ENCODE measurements at places on chromosomes 7 and 10. TPM values are rescaled to one million over a fixed set of nuclear protein-coding genes. Genes with fewer than 3 reads are reported as not detected.

DNA sequence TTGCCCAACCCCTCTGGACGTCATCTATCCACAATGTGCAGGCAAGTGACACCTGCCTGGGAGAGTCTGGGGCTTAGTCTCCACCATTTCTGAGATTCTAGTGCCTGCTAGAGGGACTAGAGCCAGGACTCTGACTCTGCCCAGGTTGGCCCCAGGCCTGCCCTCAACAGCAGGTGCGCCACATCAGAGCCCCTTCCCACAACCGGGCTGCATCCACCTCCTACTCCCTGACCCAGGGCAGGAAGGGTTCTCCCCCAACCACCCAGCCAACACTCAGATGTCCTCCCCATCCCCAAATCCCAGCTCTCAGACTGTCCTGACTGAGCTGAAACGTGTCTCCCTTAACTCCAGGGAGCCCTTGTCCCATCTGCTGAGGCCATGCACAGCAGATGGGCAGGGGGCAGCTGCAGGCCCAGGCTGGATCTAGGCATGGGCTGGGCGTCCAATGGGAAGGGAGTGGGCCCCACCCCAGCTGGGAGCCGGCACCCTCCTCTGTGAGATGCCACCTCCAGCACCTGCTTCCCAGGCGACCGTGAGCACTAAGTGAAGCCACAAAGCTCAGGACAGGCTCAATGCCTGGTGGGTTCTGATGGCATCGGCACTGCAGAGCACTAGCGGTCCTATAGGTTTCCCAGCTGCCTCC lies 49.2 kb downstream of the RASGEF1A start:
- no peak overlapping the region for H3K4me3 ChIP-seq
- DNase-seq = no peak
- peaks cover 8% of the 10 kb centered on the region for H3K4me1 ChIP-seq
- no peak overlapping the region for H3K27ac ChIP-seq

DNA sequence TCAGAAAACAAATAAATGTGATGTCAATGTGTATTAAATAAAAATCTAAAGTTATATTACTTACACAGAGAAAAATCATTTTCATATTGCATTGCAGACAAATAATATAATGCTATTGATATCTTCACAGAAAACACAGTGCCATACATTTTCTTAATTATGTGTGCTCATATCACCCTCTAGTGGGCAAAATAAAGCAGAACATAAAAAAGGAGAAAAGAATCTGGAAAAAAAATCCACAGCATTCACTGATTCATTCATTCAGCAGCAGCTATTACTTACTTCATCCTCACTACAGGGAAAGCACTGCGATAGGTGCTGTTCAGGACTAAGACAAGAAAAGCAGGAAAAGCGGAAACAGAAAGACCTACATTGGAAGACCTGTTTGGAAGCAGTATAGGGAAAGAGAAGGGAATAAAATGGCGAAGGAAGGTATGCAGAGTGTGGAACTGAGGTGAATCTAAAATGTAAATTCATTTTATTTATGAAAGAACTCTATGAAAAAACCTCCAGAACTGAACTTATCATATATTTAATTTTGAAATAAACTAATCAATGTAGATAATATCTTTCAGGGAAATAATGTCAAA lies 73.2 kb downstream of the POT1 start:
- no peak for DNase-seq
- no peaks in the 10 kb centered on the region for H3K27me3 ChIP-seq
- H3K4me1 ChIP-seq = no peaks in the 10 kb centered on the region
- H3K27ac ChIP-seq = no peak overlapping the region

GRCh38 chr7:26948617-26949118 lies 84.3 kb upstream of the SKAP2 start:
- H3K36me3 ChIP-seq = no peaks in the 10 kb centered on the region
- H3K27ac ChIP-seq = no peak overlapping the region
- H3K27me3 ChIP-seq = peaks cover 35% of the 10 kb centered on the region
- no peak for DNase-seq

DNA sequence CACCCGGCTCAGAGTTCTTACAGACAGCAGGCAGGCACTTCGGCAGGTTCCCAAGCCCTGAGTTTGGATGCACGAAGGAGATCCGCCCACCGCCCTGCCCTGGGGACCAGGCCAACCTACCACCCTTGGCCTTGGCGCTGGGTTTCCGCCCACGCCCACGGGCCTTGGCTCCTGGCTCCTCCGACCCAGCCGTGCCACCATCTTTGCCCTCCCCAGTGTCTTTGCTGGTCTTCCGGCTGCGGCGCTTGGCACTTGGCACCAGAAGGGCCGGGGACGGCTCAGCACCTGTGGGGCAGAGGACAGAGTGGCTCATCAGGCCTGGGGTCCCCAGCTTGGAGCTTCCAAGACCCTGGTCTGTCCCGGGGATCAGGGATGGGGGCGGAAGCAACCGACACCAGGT lies 32.1 kb downstream of the SLC29A4 start:
- peaks cover 41% of the 10 kb centered on the region for H3K36me3 ChIP-seq
- DNase-seq = no peak
- H3K27me3 ChIP-seq = no peaks in the 10 kb centered on the region
- H3K27ac ChIP-seq = no peak overlapping the region
- no peaks in the 10 kb centered on the region for H3K4me1 ChIP-seq

- DNase-seq = peak; percentile 52
- no peaks in the 10 kb centered on the region for H3K36me3 ChIP-seq
- H3K27ac ChIP-seq = no peak overlapping the region
- no peaks in the 10 kb centered on the region for H3K27me3 ChIP-seq
- H3K4me3 ChIP-seq = no peak overlapping the region
- H3K4me1 ChIP-seq = peaks cover 3% of the 10 kb centered on the region
Measured at GRCh38 chr10:72834183-72834825, 59.2 kb upstream of the OIT3 start.

DNA sequence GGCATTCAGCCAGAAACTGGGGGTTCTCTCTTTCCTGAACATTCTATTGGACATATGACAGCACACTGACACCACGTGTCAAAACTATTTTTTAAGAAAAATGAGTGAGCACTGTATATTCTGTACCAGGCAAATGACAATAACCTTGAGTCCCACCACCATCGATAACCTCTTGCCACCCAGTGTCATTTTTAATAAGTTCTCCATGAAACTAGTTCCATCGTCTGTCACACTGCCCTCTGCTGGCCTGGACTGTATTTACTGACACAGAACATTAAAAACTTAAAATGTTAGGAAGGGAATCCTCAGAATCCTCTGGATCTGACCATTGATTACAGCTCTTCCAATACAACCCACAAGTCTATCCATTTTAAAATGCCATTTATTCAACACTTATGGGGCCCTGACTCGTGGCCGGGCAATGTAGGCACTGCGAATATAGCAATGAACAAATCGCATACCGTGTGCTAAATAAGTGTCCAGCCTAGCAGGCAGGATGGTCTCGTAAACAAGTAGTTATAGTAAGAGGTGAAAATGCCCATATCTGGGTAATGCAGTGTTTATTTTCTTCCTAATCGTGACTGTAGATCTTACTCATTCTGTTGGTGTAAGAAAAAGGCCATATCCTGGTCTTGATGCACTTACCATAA lies 35.9 kb upstream of the CACNB2 start:
- H3K4me3 ChIP-seq = no peak overlapping the region
- peak; percentile 45 for DNase-seq
- no peaks in the 10 kb centered on the region for H3K4me1 ChIP-seq
- no peaks in the 10 kb centered on the region for H3K27me3 ChIP-seq

GRCh38 chr10:120521880-120522279 lies 64.9 kb downstream of the PLPP4 start:
- no peak overlapping the region for H3K4me3 ChIP-seq
- H3K4me1 ChIP-seq = no peaks in the 10 kb centered on the region
- DNase-seq = no peak
- H3K27ac ChIP-seq = no peak overlapping the region
- no peaks in the 10 kb centered on the region for H3K27me3 ChIP-seq

- no peaks in the 10 kb centered on the region for H3K36me3 ChIP-seq
- no peak overlapping the region for H3K4me3 ChIP-seq
- no peak for DNase-seq
- no peak overlapping the region for H3K27ac ChIP-seq
- no peaks in the 10 kb centered on the region for H3K27me3 ChIP-seq
Measured at GRCh38 chr10:36759141-36759805, 366.1 kb upstream of the ANKRD30A start.

- H3K27ac ChIP-seq = peak overlapping the region; percentile 91
- H3K36me3 ChIP-seq = peaks cover 4% of the 10 kb centered on the region
- peaks cover 28% of the 10 kb centered on the region for H3K4me1 ChIP-seq
- peak overlapping the region; percentile 92 for H3K4me3 ChIP-seq
- no peaks in the 10 kb centered on the region for H3K27me3 ChIP-seq
- DNase-seq = no peak
Measured at GRCh38 chr10:124918191-124918830, 23.6 kb upstream of the ZRANB1 start.

GRCh38 chr10:94103801-94104221 lies 110.1 kb downstream of the PLCE1 start:
- no peak overlapping the region for H3K4me3 ChIP-seq
- no peaks in the 10 kb centered on the region for H3K36me3 ChIP-seq
- DNase-seq = no peak
- H3K4me1 ChIP-seq = peaks cover 4% of the 10 kb centered on the region
- H3K27ac ChIP-seq = no peak overlapping the region

- peaks cover 14% of the 10 kb centered on the region for H3K27me3 ChIP-seq
- no peak within 1 kb of the TSS for H3K4me3 ChIP-seq
- H3K36me3 ChIP-seq = no peaks in the 10 kb centered on the region
- H3K4me1 ChIP-seq = peaks cover 9% of the 10 kb centered on the region
Measured at GRCh38 chr7:37683246-37684120, at the start of gene GPR141. Gene GPR141, plus strand, starts transcription at chr7:37683766. Its CDS starts 56,628 bp downstream, at chr7:37740394.

- H3K27ac ChIP-seq = no peak overlapping the region
- no peaks in the 10 kb centered on the region for H3K27me3 ChIP-seq
- no peak overlapping the region for H3K4me3 ChIP-seq
- H3K36me3 ChIP-seq = no peaks in the 10 kb centered on the region
- no peak for DNase-seq
Measured at GRCh38 chr7:20895563-20895962, 108.9 kb upstream of the SP8 start.

GRCh38 chr10:23060918-23061317 lies 34.5 kb upstream of the MSRB2 start:
- no peak overlapping the region for H3K4me3 ChIP-seq
- DNase-seq = no peak
- no peaks in the 10 kb centered on the region for H3K36me3 ChIP-seq
- no peak overlapping the region for H3K27ac ChIP-seq

DNA sequence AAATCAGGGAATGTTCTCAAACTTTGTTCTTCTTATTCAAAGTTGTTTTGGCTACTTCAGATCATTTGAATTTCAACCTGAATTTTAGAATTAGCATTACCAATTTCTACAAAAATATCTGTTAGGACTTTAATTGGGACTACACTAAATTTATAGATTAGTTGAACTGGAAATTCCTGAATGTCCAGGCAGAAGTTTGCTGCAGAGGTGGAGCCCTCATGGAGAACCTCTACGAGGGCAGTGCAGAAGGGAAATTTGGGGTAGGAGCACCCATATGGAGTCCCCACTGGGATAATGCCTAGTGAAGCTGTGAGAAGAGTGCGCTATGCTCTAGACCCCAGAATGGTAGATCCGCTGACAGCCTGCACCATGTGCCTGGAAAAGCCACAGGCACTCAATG lies 22.8 kb upstream of the AGMO start:
- no peaks in the 10 kb centered on the region for H3K27me3 ChIP-seq
- H3K36me3 ChIP-seq = no peaks in the 10 kb centered on the region
- no peak overlapping the region for H3K27ac ChIP-seq
- no peak overlapping the region for H3K4me3 ChIP-seq
- DNase-seq = no peak

GRCh38 chr7:123864966-123865365 lies 20.0 kb downstream of the HYAL4 start:
- no peak overlapping the region for H3K27ac ChIP-seq
- H3K36me3 ChIP-seq = no peaks in the 10 kb centered on the region
- H3K4me1 ChIP-seq = no peaks in the 10 kb centered on the region
- peaks cover 4% of the 10 kb centered on the region for H3K27me3 ChIP-seq
- DNase-seq = no peak
- H3K4me3 ChIP-seq = no peak overlapping the region

- H3K36me3 ChIP-seq = no peaks in the 10 kb centered on the region
- no peaks in the 10 kb centered on the region for H3K4me1 ChIP-seq
- no peaks in the 10 kb centered on the region for H3K27me3 ChIP-seq
- no peak for DNase-seq
- H3K27ac ChIP-seq = no peak overlapping the region
Measured at GRCh38 chr7:91047636-91048035, 216.6 kb upstream of the FZD1 start.

- H3K36me3 ChIP-seq = peaks cover 2% of the 10 kb centered on the region
- peaks cover 13% of the 10 kb centered on the region for H3K4me1 ChIP-seq
- H3K27ac ChIP-seq = no peak overlapping the region
Measured at GRCh38 chr7:96310110-96310509, 11.8 kb downstream of the SLC25A13 start.

LIPM gene
- total RNA-seq = not detected

PALS2 gene
- 17.4 TPM for total RNA-seq

SPDYE1 gene
- not detected for total RNA-seq

ERVW-1 gene
- total RNA-seq = not detected

GIMAP8 gene
- 9.9 TPM for total RNA-seq

GPR146 gene
- 0.40 TPM for total RNA-seq

LDB1 gene
- 84.3 TPM for total RNA-seq

VIPR2 gene
- total RNA-seq = 0.05 TPM

SDK1 gene
- total RNA-seq = 0.06 TPM

PHYH gene
- total RNA-seq = 13.6 TPM

OPN4 gene
- total RNA-seq = not detected

ELOVL3 gene
- total RNA-seq = not detected

Measured in activated CD8-positive, alpha-beta memory T cell treated with anti-CD3 and anti-CD28 coated beads, Interleukin-2, amount 10 ng/mL, durations not matched to agents 7 days and 5 days (primary cell).